T-helper 17 cell (primary cell): ENCODE measurements at places on chromosomes 3 and 15. TPM values are rescaled to one million over a fixed set of nuclear protein-coding genes. Genes with fewer than 3 reads are reported as not detected.

SLC22A14 gene
- not detected for total RNA-seq

- DNase-seq: no peak
Measured at GRCh38 chr3:148229107-148229506, 468.6 kb upstream of the AGTR1 start.

GRCh38 chr15:45451265-45451664, 71.3 kb downstream of the SLC30A4 start:
- DNase-seq: no peak

DNA sequence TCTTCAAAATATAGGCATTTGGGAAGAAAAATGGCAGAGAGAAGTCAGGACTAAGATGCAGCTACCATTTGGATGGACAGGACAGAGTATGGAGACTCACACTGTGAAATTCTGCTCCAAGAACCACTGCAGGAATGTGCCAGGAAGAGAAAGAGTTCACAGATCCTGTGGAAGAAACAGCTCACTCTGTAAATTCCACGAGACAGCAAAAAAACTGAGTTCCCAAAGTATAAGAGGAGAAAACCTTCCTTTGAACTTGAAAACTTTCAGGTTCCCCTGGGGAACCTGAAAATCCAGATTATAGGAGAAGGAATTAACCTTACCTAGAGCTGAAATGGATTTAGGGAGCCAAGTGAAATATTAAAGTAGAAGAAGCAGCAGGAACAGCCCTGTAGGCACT, 137.1 kb downstream of the PLCH1 start:
- DNase-seq: no peak

SPPL2A gene
- 51.5 TPM for total RNA-seq

C3orf80 gene
- total RNA-seq: not detected

GRCh38 chr3:13263770-13264467, 156.2 kb downstream of the NUP210 start:
- no peak for DNase-seq

DNA sequence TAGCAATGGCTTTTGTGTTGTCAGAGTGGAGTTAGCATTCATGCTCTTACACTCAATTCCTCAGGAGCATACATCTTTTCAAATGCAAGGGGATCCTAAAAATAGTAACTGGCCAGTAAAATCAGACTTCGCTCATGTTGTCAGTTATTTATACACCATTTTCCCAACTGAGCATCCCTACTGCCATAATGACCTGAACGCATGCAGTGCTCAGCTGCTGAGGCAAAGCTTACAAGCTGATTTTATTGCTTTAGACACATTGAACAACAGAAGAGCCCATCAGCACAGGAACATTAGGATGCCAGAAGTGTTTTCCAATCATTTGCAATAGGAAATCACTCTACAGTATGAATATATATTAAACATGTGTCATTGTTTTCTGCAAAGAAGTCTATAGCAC, 689.7 kb upstream of the BCHE start:
- DNase-seq: no peak

DNA sequence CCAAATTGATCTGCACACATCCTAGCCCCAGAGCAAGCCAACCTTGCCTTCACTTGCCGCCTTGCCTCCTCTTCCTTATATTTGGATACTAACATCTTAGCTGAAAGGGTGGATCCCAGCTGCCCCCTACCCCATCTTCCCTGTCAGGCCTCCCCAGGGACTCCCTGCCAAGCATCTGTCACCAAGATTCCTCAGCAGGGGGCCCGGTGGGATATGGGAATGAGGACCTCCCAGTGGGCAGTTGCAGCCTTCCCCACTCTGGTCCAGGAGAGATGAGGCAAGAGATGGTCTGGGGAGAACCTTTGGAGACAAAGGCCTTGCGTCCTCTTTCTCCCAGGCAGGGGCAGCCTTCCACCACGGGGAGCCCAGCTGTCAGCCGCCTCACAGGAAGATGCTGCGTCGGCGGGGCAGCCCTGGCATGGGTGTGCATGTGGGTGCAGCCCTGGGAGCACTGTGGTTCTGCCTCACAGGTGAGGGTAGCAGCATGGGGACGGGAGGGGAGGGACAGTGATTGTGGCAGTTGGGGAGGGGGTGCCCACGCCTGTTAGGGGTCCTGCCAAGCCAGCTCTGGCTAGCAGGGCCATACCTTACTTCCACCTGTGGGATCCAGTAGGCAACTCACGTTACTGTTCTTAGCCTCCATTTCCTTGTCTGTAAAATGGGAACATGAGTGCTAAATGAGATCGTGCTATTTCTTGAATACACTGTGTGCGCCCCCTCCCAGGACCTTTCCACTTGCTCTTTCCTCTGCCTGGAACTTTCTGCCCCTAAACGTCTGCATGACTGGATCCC, 15.3 kb downstream of the CD276 start:
- no peak for DNase-seq

SLC35G2 gene
- 0.15 TPM for total RNA-seq

DNA sequence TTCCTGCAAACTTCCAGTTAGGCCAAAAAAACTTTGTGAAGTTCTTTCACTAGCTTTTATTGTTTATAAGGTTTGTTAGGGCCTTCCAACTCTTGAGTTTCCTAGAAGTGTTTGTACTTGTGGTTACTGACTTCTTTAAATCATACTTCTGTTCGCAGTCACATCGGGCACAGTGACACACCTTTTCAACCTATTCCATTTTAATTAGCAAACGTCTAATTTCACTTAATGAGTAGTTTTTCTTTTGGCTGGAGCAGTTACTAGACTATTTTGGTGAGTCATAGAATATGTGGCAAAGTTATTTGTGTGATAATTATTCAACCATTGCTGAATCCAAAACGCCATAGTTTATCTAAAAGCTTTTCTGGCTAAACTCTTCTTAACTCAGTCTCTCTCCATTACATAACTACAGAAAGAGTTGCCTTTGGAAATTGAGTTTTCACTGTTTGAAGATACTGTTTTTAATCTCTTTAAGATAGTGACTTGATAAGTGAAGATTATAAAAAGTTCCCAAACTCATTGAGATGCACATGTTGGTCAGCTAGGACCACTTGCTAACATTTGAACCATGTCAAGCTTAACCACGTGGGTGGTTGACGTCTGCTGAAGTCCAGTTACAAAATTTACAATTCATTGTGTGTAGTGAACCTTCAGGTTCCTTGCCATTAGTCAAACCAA, 21.5 kb downstream of the CNOT10 start:
- no peak for DNase-seq

CLDN18 gene
- total RNA-seq: not detected

DNA sequence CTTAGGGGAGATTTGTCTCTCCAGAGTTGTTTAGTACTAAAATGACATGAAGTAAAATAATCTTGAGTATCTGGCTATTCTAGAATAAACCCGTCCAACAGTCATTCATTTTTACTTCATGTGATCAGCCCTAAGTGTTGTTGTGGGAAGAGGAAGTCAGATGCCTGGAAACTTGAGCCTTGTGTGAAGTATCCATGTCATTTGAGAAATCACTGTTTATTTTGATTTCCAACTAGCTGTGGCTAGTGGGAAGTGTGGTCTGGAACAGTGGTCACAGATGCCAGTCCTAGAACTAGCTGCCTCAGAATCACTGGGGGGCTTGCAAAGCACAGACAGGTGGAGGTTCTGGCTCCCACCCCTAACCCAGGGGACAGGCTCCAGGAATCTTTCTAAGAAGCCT, 77.7 kb upstream of the LIMD1 start:
- DNase-seq: no peak

GRCh38 chr3:146274833-146275232, 23.9 kb upstream of the PLSCR4 start:
- DNase-seq: no peak

- DNase-seq: no peak
Measured at GRCh38 chr15:41494190-41494921, 682 bp downstream of the ITPKA start.

DNA sequence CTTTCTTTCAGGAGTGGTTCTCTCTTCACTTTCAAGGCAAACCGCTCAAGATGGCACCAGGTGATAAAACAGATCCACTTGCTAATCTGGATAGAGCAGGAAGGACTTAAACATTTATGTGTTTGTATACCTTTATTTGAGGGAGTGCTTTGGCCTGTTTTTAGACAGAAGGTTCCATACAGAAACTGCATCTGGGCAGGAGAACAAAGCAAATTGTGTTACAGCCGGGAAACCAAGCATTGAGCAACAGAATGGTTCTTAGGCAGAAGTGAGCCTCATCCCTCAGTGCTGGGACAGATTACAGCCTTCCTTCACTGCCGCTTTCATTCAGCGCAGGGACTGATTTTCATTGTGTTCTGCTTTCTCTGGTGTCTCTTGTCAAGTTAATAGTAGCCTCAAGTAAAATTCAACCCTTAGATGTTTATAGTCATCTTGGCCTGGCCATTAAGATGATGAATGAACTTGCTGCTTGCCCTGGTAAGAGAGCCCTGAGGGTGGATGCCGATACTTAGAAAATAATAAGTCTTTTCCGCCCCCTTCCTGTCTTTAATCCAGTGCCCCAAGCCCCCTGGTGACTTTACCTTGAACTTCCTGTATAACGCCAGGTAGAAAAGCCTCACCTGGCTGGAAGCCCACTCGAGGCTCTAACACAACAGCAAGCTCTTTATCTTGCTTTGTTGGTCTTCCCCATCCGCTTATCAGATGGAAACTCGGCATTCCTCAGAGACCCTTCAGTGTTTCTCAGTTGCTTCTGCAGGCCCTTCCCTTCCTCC, 168.0 kb upstream of the CTDSPL start:
- no peak for DNase-seq

GRCh38 chr3:14273901-14274611, 95.4 kb downstream of the LSM3 start:
- DNase-seq: no peak

GOLGA6L10 gene
- total RNA-seq: 1.9 TPM

- no peak for DNase-seq
Measured at GRCh38 chr3:58044691-58045483, 36.7 kb downstream of the FLNB start.

- DNase-seq: no peak
Measured at GRCh38 chr15:56956538-56956937, 38.1 kb downstream of the TCF12 start.

GRCh38 chr15:92168066-92168683, 225.5 kb upstream of the ST8SIA2 start:
- DNase-seq: no peak

SKOR1 gene
- total RNA-seq: 2.2 TPM

SCAANT1 gene
- total RNA-seq: 1.7 TPM

DNA sequence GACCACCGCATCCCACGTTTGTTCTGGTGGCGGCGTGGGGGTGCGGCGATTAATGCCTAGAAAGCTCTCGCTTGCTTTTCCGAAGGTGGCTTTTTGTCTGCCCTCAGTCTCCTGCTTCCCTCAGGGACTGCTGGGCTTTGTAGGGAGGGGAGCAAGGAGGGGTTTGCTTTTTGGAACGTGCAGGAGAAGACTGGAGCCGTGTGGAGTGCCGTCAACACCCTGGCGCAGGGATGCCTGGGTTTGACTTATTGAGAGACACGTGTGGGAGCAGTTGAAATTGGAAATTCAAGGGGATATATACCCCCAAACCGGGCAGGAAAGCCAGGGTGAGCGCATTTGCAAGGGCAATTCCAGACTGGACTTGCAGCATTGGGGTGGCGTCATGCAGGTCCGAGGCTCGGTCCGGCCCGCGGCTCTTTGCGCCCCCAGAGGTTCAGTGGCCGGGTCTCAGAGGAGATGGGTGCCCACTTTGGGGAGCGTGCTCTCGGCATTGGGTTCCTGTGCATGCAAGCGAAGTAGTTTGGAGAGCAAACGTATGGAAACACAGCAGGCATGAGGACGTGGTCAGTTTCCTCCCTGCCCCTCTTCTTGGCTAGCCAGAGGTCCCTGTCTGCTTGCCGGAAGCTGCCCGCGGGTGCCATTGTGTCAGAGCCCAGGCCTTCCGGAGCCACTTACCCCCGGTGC, 2.1 kb downstream of the EPHB1 start:
- DNase-seq: no peak

GRCh38 chr3:98788651-98789050, 25.5 kb downstream of the ST3GAL6 start:
- DNase-seq: no peak

GABRA5 gene
- total RNA-seq: not detected

FGF12 gene
- not detected for total RNA-seq

GRCh38 chr3:71258116-71258515, 325.4 kb downstream of the FOXP1 start:
- DNase-seq: no peak

- no peak for DNase-seq
Measured at GRCh38 chr15:62618432-62618831, 424.1 kb upstream of the TPM1 start.

DNA sequence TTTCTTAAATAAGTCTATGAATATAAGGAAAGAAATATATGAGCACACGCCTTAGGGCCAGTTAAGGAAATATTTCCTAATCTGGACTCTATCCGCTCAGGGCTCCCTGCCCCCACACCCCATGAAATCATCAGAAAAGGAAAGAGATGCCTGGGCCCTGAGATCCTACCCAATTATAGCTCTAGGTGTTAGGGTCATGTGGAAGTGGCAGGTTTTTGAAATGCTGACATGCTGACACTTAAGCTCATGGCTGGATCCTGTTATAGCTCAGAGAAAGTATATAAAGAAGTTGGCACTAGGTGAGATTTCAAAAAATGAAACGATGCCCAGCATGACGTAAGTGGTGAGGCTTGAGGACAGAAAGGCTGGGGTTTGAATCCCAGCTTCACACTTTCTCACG, 43.5 kb upstream of the AKAP13 start:
- DNase-seq: no peak

- DNase-seq: no peak
Measured at GRCh38 chr15:90684281-90684680, 32.9 kb upstream of the BLM start.
